CD4-positive, alpha-beta T cell treated with Interleukin-15 for 1 hour (primary cell): ENCODE measurements at places on chromosomes 16 and 17.

GRCh38 chr16:82152196-82152595, 17.8 kb downstream of the MPHOSPH6 start:
- no peak for DNase-seq

GRCh38 chr16:22625967-22626366, 115.3 kb downstream of the NPIPB5 start:
- no peak for DNase-seq

GRCh38 chr17:27862004-27862403, 31.2 kb downstream of the LYRM9 start:
- DNase-seq: no peak

DNA sequence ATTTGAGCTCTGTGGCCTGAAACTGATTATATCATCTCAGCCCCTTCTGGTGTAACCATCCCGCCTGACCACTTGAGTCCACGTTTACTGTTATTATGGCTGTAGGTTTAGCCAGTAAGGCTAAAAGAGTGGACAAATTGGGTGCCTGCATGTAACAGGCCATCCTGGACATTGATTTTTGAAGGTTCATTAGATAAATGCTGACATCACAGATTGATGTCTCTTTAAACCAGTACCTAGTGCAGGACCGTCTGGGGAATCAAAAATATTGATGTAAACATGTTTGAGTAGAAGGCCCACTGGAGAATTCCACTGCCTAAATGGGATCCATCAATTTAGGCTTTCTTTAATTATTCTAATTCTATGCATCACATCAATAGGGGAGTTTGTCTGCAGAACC, 215.1 kb downstream of the IRX3 start:
- no peak for DNase-seq

DNA sequence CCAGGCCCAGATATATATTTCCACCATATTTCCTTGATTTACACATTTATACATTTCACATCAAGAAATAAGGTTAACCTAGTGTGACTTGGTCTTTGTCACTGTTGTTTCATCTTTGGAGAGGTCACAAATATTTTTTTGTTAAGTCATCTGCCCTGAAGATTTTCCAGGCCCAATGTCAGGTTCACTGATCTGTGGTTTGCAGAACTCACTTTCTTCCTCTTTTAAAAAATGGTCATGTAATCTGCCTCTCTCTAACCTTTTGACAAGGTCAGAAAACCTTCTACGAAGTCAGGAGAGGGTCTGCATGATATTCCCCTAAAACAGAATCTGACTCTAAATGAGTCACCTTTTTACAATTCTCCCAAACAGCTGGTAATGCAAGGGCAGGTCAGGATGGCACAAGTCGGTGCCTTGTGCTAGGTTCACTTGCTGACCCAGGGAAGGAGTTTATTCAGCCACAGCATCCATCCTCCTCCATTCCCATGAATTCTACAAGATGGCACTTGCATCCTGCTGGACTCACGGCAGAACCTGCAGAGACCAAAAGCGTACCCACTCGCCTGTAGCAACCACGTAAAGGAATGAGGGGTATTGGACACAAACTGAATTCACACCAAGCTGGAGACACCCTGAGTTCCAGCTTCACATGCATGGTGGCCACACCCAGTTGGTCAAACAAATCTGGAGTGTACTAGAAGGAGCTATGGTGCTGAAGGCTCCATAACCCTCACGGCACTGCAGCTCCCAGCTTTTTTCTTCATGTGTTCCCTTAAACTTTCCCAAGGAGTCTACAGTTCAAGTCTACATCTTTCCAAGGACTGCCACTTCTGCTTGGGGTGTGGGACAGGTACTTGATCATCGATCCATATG, 1.6 kb upstream of the KIAA0513 start:
- no peak for DNase-seq

- DNase-seq: no peak
Measured at GRCh38 chr17:33753452-33753851, 460.4 kb upstream of the ASIC2 start.

GRCh38 chr17:4968486-4969046, 949 bp upstream of the SPAG7 start:
- DNase-seq: no peak

DNA sequence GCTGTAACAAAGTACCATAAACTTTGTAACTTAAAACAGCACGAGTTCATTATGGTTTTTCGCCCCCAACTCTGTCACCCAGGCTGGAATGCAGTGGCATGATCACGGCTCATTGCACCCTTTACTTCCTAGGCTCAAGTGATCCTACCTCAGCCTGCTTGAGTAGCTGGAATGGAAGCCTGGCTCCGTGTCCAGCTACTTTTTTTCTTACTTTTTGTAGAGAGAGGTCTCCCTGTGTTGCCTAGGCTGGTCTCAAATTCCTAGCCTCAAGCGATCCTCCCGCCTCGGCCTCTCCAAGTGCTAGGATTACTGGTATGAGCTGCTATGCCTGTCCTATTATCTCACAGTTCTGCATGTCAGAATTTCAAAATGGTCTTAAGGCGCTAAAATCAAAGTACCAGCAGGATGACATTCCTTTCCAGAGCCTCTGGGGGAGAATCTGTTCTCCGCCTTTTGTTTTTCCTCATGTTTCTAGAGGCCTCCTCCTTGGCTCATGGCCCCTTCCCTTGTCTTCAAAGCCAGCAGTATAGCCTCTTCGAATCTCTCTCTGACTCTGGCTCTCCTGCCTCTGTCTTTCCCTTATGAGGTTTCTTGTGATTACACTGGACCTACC, 10.1 kb upstream of the PRM1 start:
- no peak for DNase-seq

GRCh38 chr17:68197997-68198930, 49.6 kb upstream of the AMZ2 start:
- DNase-seq: no peak

- DNase-seq: no peak
Measured at GRCh38 chr17:57965521-57966160, 10.4 kb upstream of the CUEDC1 start.

GRCh38 chr17:40346765-40347158, 17.8 kb downstream of the GJD3 start:
- peak; percentile 40 for DNase-seq

DNA sequence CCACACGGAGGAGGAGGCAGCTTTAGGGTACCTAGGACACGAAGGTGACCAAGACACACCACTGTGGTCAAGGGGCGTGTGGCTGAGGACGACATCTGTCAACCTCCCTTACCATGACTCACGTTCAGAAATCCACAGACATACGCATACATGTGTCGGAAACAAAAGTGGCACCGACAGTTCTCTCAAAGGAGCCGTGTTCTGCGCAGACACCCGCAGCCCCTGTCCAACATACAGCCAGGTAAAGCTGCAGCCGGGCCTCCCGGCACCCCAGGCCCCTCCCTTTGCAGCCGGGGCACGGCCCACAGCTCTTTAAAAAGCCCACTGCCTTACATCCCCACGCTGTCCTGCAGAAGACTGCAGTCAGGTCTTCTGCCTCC, 40.5 kb upstream of the KLHDC4 start:
- no peak for DNase-seq

GRCh38 chr17:6035801-6036394, 34.3 kb upstream of the WSCD1 start:
- DNase-seq: no peak

GRCh38 chr16:50183316-50183715, 30.2 kb downstream of the TENT4B start:
- DNase-seq: no peak

GRCh38 chr17:14092808-14093207, 23.5 kb downstream of the COX10 start:
- no peak for DNase-seq

- DNase-seq: no peak
Measured at GRCh38 chr17:30520436-30520835, 43.2 kb downstream of the GOSR1 start.

DNA sequence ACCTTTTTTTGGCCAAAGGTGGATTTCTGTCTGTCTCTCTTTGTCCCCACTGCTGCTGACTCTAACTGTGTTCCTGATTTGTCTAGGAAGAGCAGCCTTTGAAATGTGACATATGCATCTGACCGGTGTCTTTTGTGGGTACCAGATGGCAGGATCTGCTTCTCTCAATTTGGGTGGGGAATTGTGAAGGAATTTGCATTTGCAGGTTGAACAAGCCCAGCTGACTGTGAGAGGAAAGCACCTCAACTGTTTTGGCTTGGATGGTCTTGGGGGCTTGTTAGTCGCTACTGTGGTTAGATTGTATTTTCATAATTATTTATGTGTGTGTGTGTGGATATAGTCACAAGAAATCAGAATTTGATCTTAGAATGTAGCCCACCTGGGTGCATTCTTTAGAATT, 37.7 kb upstream of the LCMT1 start:
- DNase-seq: no peak

DNA sequence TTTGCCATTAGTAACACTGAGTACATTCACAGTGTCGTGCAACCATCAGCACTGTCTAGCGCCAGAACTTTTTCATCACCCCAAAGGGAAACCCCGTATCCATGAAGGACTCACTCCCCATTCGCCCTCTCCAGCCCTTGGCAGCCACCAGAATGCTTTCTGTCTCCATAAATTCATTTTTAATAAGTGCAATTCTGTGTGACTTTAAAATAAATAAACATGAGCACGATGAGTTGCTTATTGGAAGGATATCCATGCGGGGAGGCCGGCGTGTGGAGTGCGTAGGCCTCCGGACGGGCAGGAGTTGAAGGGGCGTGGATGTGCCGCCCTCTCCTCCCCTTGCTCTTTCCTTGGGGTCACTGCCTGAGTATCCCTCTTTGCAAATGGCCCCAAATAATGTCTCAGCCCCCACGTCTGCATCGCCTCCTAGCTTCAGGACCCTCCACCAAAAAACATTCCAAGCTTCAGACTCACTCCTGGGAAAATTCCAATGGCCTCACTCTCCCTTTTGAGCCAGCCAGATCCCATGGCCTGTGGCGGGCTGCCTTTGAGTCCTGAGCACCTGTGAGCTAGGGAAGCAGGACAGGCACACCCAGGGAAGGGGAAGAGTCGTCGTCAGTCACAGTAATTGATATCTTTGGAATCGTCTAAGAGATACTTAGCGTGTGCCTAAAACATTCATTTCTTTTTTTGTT, 306.3 kb downstream of the SEC14L1 start:
- no peak for DNase-seq

GRCh38 chr17:46943501-46944393, 20.8 kb downstream of the GOSR2 start:
- DNase-seq: no peak

DNA sequence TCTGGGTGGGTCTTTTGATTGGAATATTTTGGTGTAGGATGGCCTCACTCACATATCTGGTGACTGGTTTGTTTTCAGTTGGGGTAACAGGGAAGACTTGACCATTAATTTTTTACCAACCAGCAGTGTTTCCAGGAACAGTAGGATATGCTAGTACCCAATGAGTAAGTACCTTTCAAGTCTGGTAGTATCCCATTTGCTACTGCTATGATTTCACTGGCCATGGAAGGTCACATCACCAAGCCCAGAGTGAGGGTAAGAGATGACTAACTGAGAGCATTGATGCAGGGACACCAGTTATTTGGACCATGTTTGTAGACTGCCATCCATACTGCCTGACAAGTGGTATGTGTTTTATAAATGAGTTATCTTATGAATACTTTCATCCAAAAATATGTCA, 277.7 kb downstream of the MAP2K6 start:
- DNase-seq: no peak

DNA sequence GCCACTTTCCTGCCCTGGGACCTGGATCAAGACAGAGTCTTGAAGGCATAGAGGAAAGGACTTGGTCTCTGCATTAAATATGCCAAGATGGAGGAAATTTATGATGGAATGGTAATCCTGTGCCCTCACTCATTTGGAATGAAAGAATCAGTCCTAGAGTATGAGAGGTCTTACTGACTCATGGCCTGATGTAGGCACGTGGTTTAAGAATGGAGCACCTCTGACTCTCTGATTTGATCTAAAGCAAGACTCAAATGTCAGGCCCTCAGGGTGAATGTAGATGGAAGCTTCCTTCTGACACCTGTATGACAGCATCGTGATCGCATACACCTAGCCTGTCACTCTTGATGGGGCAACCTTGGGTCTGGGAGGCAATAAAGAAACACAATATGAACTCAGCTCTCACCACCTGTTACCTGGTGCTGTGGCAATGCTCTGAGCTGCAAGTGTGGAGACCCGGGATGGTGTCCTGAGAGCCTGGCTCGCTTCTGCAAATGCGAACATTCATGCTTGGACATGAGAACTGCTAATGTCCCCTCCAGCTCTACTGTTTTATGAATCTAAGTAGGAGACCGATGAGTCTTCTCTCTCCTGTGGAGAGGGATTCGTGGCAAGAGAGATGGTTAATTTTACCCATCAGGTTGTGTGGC, 229.9 kb downstream of the ABCC12 start:
- DNase-seq: no peak

DNA sequence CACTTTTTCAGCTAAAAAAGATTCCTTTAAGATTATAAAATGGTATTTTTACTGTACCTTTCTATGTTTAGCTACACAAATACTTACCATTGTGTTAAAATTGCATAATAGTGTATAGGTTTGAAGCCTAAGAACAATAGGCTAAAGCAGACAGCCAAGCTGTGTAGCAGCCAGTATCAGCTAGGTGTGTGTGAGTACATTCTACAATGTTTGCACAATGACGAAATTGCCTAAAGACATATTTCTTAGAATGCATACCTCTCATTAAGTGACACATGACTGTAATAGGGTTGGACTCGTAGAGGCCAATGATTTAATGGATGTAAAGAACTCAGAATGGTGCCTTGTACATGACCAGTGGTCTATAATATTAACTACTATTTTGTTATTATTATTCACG, 1.9 kb upstream of the MT1B start:
- no peak for DNase-seq

- DNase-seq: no peak
Measured at GRCh38 chr17:75695141-75695829, 26.0 kb upstream of the ITGB4 start.

DNA sequence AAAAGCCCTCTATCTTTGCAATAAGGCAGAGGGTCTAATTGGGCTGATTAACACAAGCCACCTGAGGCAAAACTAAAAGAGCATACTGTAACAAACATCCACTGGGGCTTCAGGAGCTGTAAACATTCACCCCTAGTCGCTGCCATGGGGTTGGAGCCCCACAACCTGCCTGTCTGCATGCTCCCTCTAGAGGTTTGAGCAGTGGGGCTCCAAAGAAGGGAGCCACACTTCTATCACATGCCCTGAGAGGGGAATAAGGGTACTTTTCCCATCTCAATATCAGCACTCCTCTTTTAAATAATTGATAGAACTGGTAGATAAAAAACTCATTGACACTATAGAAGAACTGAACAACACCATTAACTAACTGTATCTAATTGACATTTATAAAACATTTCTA, 130.1 kb upstream of the COX10 start:
- no peak for DNase-seq

GRCh38 chr17:27390540-27390939, 65.7 kb upstream of the KSR1 start:
- no peak for DNase-seq
